ENCODE measurements at places on chromosomes 11 and 22. TPM values are rescaled to one million over a fixed set of nuclear protein-coding genes. Genes with fewer than 3 reads are reported as not detected.

Gene CRYBB1
- polyA plus RNA-seq: not detected

Gene SPCS2
- polyA plus RNA-seq: 180 TPM

Gene SCGB1C1
- polyA plus RNA-seq: not detected

Gene C1QTNF5
- not detected for polyA plus RNA-seq

DNA sequence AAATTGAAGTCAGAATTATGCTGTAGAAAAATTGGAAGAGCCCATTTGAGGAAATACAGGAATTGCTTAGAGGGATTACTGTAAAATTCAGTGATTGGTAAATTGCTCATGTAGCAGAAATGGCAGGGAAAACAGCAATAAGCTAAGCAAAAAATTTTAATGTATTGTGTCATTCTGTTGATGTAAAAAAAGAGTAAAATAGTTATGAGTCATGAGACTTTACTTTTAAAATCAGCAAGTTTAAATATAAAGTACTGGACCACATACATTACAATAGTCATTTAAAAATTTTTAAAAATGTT is 10.4 kb downstream of the PDHX start:
- DNase-seq: no peak

- peak; percentile 27 for DNase-seq
Observed at GRCh38 chr11:120339394-120339890, 3.2 kb downstream of the ARHGEF12 start.

- peak; percentile 58 for DNase-seq
Observed at GRCh38 chr11:124799348-124800225, 619 bp downstream of the MSANTD2 start.

DNA sequence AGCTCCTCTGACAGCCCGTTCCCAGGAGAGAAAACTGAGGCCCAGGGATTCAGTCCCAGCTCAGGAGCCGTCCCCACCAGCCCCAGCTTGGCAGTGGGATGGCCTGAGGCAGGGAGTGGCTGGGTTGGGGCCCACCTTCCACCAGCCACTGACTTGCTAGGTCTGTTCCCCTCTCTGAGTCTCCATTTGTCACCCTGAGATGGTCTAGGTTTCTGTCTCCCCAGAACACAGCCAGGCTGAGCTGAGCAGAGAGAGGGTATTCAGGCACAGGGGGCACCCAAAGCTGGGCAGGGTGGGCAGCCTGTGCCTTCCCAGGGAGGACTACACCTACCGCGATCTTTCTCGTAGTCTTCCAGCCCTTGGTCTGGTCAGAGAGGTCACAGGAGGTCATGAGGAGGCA is 95.7 kb downstream of the PDE2A start:
- DNase-seq: no peak

- no peak for DNase-seq
Observed at GRCh38 chr22:20945578-20945934, 21.5 kb upstream of the AIFM3 start.

DNA sequence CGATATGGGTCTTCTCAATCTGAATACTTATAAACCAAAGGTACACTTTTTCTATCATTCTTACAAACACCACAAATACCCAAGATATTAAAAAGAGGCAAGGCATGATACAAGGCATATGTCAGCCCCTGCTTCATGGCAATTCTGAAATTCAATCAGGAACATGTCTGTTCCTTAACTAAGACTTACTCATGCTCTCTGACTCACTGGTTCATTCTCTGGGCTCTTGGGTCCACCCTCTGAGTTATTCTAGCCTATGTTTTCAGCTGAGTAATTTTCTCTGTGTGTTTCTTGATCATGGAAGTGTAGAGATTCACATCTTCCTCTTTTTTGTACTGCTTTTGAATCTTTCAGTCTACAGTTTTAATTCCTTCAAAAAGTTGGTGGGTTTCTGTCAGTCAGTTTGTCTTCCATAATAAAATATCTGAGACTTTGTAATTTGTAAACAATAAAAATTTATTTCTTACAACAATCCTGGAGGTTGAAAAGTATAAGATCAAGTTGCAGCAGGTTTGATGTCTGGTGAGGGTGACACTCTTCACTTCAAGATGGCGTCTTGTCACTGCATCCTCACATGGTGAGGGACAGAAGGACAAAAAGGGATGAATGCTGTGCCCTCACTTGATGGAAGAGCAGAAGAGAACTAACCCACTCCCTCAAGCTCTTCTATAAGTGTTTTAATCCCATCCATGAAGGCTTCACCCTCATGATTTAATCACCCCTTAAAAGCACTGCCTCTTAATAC is 211.7 kb downstream of the FAM76B start:
- no peak for DNase-seq

DNA sequence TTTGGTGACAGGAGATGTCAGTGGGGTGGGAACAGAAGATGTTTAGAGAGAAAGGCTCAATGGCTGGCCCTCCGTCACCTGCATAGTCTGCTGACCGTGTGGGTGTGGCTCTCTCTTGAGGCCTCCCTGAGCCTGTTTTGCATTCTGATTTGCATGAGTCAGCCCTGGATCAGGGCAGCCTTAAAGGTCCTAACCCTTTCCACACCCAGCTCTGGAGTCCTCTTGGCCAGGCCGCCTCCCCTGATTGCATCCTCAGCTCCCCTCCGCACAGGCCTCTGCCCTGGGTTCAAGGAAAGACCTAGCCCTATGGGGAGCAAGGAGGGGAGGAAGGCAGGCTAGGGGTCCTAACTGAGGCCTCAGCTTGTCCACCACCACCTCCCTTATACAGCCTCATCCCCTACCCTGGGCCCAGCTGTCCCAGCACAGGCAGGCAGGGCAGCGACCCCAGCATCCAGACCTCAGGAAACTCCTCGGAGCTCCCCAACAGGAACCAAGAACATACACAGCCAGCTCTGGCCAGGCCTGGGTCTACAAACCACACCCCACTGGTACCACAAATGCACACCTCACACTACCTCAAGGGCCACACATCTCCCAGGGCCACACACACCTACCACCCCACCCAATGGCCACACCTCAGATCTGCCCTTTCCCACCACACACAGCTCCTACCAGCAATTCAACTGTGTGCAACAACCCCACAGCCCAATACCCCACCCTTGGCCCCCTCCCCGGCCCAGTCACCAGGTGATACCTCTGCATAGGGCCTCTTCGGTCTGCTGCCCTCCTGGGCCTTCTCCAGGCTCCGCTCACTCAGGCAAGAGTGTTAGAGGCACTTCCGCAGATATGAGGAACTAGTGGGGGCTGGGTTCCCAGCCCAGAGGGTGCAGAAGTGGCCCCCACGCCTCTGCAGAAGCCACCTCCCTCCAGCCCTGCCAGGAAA is 13.7 kb downstream of the ARAP1 start:
- DNase-seq: no peak

Data from CD4-positive, CD25-positive, alpha-beta regulatory T cell (primary cell).